ENCODE measurements at places on chromosomes 16 and 17. TPM values are rescaled to one million over a fixed set of nuclear protein-coding genes. Genes with fewer than 3 reads are reported as not detected.

DNA sequence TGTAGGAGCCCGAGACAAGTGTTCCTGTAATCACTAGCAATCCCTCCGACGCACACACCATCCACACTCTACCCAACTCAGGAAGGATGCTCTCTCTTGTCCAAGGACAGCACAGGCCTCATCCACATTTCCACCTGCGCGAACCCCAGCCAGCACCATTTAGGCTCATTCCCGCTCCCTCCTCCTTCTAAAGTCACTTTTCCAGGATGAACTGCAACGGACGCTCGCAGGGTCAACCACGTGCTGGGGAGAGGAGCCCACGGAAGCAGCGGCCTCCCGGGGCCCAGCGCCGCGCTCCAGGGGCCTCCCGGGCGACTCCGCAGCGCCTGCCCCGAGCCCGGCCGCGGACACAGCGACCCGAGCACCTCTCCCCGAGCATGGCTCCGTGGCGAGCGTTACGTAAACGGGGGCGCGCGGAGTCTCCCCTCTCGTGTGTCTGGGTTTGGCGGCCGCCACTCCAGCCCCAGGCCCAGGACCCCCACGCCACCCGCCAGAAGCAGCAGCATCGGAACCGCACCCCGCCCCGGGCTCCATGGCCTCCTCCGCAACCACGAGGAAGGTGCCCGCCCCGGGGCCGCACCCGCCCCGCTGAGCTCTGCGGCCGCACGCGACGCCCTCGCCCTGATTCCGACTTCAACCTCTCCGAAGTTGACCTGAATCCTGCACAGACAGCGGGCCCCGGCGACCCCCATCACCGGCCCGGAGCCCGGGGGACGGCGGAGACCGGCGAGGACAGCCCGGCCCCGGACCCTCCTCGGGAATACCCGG is 668 bp downstream of the USP36 start:
- no peaks in the 10 kb centered on the region for H3K27me3 ChIP-seq
- no peak for DNase-seq
- peak overlapping the region; percentile 99 for H3K27ac ChIP-seq
- H3K4me1 ChIP-seq = peaks cover 22% of the 10 kb centered on the region
- peaks cover 14% of the 10 kb centered on the region for H3K36me3 ChIP-seq

- H3K4me3 ChIP-seq = peak overlapping the region; percentile 81
- H3K36me3 ChIP-seq = no peaks in the 10 kb centered on the region
- peak overlapping the region; percentile 96 for H3K27ac ChIP-seq
- H3K27me3 ChIP-seq = no peaks in the 10 kb centered on the region
These were observed 525 bp downstream of the CD2BP2 start for GRCh38 chr16:30354423-30355143.

GRCh38 chr16:84332975-84333684 is 35.2 kb upstream of the ATP2C2 start:
- H3K27ac ChIP-seq = no peak overlapping the region
- no peak for DNase-seq
- H3K36me3 ChIP-seq = no peaks in the 10 kb centered on the region
- no peak overlapping the region for H3K4me3 ChIP-seq
- no peaks in the 10 kb centered on the region for H3K4me1 ChIP-seq
- H3K27me3 ChIP-seq = no peaks in the 10 kb centered on the region

DNA sequence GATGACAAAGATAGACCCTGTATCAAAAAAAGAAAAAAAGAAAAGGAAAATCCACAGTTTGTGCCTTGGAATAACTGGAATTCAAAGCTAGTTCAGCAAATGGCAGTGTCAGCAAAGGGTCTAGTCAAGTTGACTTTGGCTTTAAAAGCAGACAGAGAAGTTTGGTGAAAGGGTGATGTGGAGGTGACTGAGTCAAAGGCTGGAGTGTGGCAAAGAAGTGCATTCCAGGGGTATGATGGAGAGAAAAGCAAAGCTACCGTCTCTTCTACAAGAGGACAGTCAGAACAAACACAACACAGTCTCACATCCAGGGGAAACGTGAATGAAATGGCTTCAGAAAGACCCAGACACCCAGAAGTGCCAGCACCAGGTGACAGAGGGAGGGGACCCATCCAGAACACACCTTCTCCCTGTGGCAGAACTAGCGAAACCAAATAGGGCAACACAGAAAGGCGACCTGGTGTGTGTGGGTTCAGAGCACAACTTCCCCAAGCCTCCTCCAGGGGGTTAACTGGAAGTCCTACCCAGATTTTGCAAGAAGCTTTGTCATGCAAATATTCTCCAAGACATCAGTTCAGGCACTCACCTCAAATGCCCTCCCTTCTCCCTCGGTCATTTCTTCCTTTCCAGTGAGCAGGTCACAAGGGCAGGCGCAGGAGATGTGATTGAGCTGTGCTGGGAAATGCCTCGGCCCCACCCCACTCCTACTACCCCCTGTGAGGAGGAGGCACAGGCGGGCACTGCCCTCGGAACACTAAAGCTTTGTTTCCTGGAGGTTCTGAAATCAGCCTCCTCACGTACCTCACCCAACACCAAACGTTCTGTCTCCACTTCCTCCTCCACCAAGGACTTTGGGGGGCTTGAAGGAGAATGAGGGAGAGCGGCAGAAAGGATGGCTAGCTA is 481.9 kb downstream of the SOX9 start:
- H3K27me3 ChIP-seq = peaks cover 7% of the 10 kb centered on the region
- H3K4me1 ChIP-seq = no peaks in the 10 kb centered on the region
- H3K27ac ChIP-seq = no peak overlapping the region
- no peak overlapping the region for H3K4me3 ChIP-seq
- DNase-seq = no peak

DNA sequence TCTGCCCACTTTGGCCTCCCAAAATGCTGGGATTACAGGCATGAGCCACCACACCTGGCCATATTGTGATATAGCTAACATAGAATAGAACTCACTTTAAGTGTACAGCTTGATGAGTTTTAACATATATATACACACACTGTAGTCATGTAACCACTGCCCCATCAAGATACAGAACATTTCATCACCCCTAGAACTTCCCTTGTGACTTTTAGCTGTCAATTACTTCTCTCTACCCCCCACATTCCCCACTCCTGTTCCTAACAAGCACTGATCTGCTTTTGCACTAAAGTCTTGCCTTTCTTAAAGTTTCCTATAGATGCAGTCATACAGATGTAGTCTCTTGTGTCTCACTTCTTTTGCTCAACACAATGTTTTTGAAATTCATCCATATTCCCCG is 93.1 kb downstream of the PITPNC1 start:
- DNase-seq = no peak
- H3K27me3 ChIP-seq = no peaks in the 10 kb centered on the region
- no peak overlapping the region for H3K4me3 ChIP-seq
- H3K27ac ChIP-seq = peak overlapping the region; percentile 74

- H3K27ac ChIP-seq = no peak overlapping the region
- no peak overlapping the region for H3K4me3 ChIP-seq
- H3K27me3 ChIP-seq = no peaks in the 10 kb centered on the region
- no peak for DNase-seq
- H3K4me1 ChIP-seq = peaks cover 6% of the 10 kb centered on the region
These were observed 20.3 kb downstream of the MSI2 start for GRCh38 chr17:57276621-57277020.

- no peak overlapping the region for H3K4me3 ChIP-seq
- H3K4me1 ChIP-seq = no peaks in the 10 kb centered on the region
- no peak overlapping the region for H3K27ac ChIP-seq
- H3K27me3 ChIP-seq = no peaks in the 10 kb centered on the region
These were observed 32.7 kb upstream of the SLC6A2 start for GRCh38 chr16:55622930-55623561.

DNA sequence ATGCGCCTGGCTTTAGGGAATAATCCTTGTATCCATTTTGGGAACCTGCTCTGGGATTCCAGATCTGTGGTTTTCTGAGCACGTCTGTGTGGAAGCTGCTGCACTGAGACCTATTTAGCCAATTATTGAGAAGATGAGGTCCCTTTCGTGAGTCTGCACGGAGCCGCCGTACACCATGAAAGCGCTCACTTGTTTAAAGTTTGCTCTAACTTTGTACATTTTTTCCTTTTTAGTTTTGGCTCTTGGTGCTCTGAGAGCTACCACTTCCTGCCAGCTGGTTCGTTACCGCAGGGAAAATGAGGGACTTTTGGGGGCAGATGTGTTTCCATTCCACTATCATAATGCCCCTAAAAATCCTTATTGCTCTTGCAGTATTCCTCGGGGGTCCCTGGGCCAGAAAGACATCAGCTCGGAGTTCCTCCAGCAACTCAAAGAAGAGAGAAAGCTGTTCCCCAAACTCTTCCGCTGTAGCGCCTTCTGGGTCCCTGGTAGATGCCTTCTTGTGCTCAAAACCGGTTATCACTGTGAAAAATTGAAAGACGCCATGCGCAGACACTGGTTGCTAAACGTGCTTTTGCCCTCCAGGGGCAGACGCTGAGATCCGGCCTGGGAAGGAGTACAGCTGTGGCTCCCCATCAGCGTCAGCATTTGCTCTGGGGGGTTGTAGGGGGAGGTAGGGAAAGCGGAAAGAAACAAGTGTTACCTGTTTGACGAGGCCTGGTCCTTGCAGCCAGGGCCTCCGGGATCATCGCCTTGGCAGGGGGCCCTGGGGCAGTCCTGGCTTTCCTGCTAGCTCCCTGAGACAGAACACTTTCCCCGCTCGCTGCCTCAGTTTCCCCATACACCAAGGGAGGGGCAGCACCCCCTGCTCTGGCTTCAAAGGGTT is 238.1 kb downstream of the MRTFB start:
- H3K4me1 ChIP-seq = peaks cover 54% of the 10 kb centered on the region
- no peaks in the 10 kb centered on the region for H3K36me3 ChIP-seq
- H3K27me3 ChIP-seq = no peaks in the 10 kb centered on the region
- no peak overlapping the region for H3K27ac ChIP-seq
- H3K4me3 ChIP-seq = no peak overlapping the region
- DNase-seq = no peak

- H3K4me3 ChIP-seq = no peak overlapping the region
- H3K27ac ChIP-seq = peak overlapping the region; percentile 47
- no peaks in the 10 kb centered on the region for H3K27me3 ChIP-seq
- no peaks in the 10 kb centered on the region for H3K36me3 ChIP-seq
These were observed 35.4 kb downstream of the CMTM4 start for GRCh38 chr16:66661210-66661560.

DNA sequence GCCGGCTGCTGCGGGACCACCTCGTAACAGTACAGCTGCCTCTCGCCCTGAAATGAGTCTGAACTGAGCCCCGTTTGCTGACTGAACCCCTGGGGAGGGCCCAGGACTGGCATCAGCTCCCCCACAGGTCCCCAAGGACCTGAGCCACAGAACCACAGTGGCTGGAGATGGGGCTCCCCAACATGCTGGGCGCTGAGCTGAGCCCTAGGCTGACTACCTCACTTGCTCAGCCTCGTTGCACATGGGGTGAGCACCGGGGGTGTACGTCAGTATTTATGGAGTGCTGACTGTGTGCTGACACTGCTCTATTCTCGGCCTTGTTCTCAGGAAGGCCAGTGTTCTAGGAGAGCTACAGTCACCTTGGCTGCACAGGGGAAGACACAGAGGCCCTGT is 6.6 kb upstream of the VASN start:
- H3K4me3 ChIP-seq = no peak overlapping the region
- H3K27me3 ChIP-seq = no peaks in the 10 kb centered on the region
- no peak for DNase-seq
- H3K36me3 ChIP-seq = peaks cover 54% of the 10 kb centered on the region
- H3K4me1 ChIP-seq = peaks cover 4% of the 10 kb centered on the region
- no peak overlapping the region for H3K27ac ChIP-seq

DNA sequence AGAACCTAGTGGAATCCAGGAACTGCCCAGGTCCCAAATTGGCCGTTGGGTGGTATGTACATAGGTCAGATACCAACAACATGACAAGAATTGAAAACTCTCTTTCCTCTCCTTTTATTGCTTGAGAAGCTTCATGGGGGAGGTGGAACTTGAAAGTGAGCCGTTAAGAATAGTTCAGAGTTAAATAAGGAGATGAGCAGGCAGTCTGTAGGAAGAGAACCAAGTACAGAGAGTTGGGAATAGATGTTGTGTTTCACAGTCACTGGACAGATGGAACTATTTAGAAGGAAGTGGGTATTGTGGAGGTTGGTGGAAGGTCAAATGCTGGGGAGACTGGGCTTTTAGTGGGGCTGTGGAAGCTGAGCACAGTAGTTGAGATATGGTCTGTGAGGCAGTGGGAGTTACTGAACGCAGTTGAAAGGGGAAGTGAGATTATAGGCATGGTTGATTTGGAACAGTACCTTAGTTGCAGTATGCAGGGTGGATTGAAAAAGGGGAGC is 26.4 kb downstream of the ARHGAP44 start:
- H3K36me3 ChIP-seq = no peaks in the 10 kb centered on the region
- no peaks in the 10 kb centered on the region for H3K4me1 ChIP-seq
- no peak overlapping the region for H3K4me3 ChIP-seq
- DNase-seq = no peak
- no peaks in the 10 kb centered on the region for H3K27me3 ChIP-seq

CCL17 gene
- total RNA-seq = not detected

ZNRF1 gene
- total RNA-seq = 16.7 TPM

PITPNM3 gene
- 0.15 TPM for total RNA-seq

AURKB gene
- 0.53 TPM for total RNA-seq

ELMO3 gene
- total RNA-seq = 1.1 TPM

Data from heart right ventricle (tissue), 16 donors.